ENCODE measurements at places on chromosomes 1 and 21.

DNA sequence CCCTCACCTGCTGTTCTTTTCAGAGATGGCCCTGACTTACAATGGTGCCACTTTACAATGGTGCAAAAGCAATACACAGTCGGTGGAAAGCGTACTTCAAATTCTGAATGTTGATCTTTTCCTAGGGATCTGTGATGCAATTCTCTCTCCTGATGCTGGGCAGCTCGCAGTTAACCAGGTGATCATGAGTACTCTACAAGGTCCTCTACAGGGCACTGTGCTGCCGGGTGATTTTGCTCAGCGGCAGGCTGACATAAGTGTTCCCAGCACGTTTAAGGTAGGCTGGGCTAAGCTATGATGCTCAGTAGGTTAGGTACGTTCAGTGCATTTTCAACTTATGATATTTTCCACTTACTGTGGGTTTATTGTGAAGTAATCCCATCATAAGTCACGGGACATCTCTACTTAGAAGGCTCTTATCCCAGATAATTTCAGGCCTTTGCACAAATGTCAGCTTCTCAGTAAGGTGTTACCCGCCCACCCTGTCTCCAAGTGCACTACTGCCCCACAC, 126.5 kb downstream of the KCNN3 start:
- DNase-seq = no peak

DNA sequence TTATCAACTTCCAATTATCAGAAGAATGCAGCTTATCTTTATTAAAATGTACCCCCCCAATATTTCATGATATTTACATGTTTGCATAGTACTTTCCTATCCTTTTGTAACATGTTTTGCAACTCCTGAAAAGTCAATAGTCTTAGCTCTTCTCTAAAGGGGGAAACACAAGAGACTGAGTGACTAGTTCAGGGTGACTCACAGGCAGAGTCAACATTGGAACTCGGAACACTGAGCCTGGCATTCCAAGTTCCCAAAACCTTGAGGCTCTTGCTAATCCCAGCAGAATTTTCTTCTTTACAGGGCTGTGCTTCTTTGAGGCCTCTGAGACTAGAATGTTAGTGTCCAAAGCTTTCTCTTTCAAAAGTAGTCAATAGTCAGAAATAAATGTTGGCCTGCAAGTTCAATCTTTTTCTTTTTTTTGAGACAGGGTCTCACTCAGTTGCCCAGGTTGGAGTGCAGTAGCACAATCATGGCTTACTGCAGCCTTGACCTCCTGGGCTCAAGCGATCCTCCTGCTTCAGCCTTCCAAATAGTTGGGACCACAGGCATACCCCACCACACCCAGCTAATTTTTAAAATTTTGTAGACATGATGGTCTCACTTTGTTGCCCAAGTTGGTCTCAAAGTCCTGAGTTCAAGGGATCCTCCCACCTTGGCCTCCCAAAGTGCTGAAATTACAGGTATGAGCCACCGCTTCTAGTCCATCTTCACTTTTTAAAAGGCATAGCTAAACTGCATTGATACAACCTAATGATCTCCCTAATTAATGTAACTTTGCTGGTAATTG, 37.5 kb downstream of the ZNF281 start:
- DNase-seq = no peak

GRCh38 chr1:111366256-111366655, 61.3 kb downstream of the OVGP1 start:
- no peak for DNase-seq

DNA sequence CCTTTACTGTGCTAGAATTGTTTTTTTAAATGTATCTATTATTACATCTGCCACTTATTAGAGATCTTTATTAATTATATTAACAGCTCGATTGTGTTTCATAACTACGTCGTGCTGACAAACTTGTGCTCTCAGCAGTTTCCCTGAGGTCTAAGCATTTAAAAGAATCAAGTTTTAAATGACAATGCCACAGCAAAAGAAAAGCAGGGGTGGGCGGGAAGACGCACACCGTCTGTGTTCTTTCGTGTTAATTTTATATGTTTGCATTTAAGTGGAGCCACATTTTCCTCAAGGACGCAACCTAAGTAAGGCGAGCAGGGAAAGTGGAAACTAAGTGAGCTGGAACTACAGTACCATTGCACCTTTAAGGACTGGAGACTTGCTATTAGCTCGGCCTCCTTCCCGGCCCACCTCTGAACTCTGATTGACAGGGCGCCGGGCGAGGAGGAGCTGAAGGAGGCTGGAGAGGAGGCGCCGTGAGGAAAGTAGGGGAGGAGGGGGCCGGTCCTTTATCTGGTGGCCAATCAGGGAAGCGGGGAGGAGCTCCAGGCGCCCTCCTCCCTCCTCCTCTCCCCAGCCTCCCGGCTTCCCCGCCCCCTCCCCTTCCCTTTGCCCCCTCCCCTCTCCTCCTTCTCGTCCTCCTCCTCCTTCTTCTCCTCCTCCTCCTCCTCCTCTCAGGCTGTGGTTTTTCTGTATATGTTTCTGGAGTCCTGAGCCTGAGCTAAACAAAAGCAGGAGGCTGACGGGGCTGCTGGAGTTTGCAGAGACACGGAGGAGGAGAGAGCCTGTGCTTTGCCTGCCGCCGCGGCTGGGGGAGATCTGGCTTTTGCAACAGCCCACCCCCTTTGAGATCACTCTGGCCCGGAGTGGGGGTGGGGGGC, at the start of gene PBX1:
TSS of gene PBX1 (plus strand) at position 724 of the 881 bp plus-strand sequence.
- peak; percentile 69 for DNase-seq

DNA sequence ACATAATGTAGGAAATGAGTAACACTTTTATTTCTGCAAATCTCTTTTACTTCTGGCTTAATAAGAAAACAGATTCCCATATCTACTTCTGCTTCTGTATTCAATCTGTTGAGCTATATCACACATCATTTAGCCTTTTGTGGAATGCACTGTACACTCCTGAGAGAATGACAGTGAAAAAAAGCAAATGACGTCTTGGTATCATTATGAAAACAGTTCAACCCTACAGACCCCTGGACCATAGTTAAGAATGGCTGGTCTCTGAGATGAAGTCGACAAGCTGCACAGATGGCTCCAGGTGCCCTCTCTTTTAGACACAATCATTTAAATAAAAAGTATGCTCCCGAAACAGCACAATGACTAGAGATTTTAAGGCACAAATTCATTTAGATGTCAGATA, 247.0 kb downstream of the RERE start:
- DNase-seq = no peak

DNA sequence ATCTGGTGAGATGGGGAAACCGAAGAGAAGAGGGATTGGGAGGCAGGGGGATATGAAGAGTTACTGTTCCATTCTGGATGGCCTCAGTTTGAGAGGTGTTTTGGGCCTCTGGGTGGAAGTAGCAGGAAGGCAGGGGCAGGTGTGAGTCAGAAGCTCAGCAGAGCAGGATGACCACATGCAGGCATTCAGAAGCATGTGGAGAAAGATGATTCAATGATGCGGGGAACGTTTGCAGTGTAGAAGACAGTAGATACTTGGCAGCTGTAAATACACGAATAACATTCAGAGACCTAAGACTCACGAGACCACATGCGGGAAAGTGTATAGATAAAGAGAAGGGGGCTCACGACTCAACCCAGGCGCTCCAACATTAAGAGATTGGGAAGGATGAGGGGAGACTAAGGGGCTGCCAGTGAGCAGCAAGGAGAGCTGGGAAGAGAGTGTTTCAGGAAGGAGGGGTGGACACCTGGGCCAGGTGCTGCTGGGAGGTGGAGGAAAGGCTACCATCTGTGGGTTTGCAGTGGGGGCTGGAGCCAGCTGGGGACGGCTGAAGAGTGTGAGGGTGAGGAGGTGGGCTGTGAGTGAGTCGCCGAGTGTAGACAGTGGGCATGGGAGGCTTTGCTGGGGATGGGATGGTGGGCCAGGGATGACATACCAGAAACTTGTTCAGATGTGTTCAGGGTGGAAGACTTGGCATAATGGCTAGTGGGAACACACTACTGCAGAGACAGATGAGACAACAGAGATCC, 5.8 kb upstream of the EPS8L3 start:
- DNase-seq = no peak

DNA sequence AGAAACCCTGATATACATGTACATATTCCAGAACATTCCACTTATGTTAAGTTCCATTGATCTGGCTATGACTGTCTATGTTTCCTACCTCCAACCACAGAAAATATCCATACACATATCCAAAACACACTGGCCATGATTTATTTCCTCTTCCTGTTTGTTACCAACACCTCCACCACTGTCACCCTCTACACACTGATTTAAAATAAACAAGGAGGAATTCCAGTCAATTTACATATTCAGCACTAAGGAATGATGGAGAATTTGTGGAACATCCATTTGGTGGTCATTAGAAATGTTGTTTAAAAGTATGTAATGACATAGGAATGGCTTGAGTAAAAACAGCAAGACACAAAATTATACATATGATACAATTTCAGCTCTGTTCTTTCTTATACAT, 5.5 kb upstream of the STX6 start:
- no peak for DNase-seq

- no peak for DNase-seq
Measured at GRCh38 chr1:71828431-71829012, 453.8 kb downstream of the NEGR1 start.

GRCh38 chr21:36125512-36126207, 9.2 kb upstream of the CBR3 start:
- DNase-seq = peak; percentile 64

DNA sequence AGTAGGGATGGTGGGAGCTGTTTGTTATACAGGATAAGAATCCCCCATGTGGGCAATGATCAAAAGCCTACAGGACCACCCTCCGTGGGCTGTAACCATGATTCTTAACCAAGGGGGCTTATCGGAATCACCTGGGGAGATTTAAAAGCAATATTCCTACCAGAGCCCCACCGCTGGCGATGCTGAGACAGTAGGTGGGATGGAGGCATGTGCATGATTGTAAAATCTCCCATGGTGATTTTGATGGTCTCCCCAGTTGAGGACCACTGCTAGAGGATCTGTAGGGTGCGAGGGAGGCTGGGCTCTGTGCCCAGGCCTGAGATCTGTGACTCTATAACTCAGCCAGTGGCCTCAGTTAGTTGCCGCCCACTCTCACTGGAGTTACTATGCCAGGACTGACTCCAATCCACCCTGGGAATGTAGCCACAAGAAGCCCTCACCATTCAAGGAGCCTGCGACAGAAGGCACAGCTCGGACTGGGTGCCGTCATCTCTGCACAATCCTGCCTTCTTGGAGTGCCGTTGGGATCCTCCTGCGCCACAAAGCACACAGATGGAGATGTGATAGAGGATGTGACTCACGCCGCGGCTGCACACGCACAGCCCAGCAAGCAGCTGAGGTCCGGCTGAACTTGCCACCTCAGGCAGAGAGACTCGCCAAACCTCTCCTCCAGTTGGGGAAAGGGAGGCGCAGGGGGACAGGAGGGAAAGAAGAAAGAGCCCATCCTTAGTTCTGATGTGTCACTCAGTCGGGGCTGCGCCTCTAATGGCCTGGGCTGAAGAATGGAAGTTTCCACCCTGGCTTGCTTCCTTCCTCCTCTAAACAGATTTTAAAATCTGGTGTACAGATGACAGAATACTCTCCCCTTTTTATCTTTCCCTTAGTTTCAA, 26.5 kb downstream of the AKNAD1 start:
- DNase-seq = no peak
